RWPE2 (cell line): ENCODE measurements at places on chromosomes 5 and 9.

GRCh38 chr5:86626149-86626548, 8.4 kb downstream of the COX7C start:
- no peak for DNase-seq

- DNase-seq: no peak
Observed at GRCh38 chr5:134070725-134071613, 43.5 kb upstream of the TCF7 start.

DNA sequence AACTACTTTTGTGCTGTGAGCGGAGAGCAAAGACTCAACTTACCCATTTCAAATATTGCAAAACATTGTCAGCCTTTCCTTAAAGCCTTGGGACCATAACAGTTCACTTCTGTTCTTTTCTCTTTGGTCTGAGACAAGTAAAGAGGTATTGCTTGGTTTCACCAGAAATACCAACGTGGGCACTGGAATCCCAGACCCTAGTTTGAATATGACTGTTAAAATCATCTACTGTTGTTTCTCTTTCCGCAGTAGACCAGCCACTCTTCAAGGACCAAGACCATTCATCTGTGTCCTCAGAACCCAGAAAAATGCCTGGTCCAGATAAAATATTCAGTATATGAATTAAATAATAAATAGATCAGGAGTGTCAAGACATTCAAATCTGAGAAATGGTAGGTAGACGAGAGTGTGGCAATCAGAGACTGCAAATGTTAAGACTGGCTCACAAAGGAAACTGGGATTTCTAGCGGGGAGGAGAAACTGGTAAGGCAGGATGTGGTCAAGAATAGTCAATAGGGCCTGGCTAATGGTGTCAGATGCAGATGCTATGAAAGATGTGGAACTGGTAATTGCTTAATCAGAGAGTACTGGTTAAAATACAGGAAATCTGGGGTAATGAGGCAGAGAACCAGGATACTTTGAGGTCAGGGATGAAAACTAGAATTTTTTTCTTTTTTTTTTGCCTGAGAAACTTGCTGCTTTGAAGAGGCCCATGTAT, 82.1 kb upstream of the IL33 start:
- DNase-seq: no peak

- DNase-seq: no peak
Observed at GRCh38 chr9:105233873-105234272, 10.6 kb upstream of the SLC44A1 start.

GRCh38 chr9:98912450-98912849, 31.3 kb upstream of the COL15A1 start:
- no peak for DNase-seq

- DNase-seq: no peak
Observed at GRCh38 chr5:88955403-88955802, 72.4 kb upstream of the MEF2C start.

- DNase-seq: no peak
Observed at GRCh38 chr9:86792136-86792535, 155.2 kb downstream of the GAS1 start.

DNA sequence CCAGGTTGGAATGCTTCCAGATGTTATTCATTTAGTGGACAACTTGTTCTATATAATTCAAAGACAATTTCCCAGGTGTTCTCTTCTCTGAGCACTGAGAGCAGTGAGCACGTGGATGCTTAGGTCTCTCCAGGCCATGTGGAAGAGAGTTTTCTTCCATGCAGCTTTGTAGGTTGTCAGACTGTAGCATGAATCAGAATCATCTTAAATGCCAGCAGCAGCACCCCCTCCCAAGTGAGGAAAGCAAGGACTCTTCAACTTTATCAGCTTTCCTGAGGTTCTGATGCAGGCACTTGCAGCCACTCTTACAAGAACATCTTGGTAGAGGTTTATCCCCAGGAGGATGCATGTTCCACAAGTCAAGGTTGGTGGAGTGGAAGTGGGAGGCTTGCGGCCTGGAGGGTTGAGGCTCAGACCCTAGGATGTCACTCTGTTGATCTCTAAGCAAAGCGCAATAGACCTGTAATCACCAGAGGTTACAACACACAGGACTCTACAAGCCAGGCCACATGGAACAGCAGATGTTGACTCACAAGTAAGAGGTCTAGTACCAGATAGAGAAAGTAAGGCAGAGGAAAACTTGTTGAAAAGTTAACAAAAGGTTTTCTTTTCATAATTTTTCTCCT, 47.7 kb downstream of the UGCG start:
- no peak for DNase-seq

DNA sequence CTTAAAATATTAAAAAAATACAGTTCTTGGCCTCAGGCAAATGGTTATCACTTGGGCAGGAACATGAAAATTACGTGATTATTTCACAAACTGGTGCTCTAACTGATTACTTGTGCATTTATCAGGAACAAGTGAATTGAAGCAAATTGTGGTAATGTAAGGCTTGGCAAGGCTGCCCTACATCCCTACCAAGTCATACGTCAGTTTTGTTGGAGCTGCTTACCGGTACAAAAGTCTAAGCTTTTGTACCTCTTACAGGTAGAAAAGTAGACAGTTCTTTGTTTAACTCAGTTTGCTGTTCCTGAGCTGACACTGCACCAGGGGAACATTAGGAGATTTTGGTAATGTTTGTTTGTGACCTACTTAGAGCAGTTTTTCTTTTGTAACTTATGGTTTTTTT, 2.2 kb downstream of the G3BP1 start:
- DNase-seq: no peak

- no peak for DNase-seq
Observed at GRCh38 chr9:116420993-116421538, 266.0 kb upstream of the TRIM32 start.
